ENCODE measurements at places on chromosomes 1 and 21.

DNA sequence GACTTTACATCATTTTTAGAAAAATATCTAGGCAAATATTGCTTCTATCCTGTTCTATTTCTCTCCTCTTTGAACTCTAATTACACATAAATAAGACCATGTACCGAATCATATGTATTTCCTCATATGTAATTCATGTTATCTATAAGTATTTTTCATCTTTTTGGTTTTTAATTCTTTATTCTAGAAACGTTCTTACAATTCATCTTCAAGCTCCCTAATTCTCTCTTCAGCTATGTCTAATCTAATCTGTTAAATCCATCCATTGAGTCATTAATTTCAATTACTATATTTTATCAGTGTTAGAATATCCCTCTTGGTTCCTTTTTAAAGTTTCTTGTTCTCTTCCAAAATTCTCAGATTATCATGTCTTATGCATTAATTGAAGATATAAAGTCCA, 61.8 kb downstream of the DUSP10 start:
- peaks cover 5% of the 10 kb centered on the region for H3K4me1 ChIP-seq
- H3K27me3 ChIP-seq = no peaks in the 10 kb centered on the region
- no peaks in the 10 kb centered on the region for H3K36me3 ChIP-seq
- H3K4me3 ChIP-seq = no peak overlapping the region

- no peak overlapping the region for H3K27ac ChIP-seq
- H3K4me1 ChIP-seq = peaks cover 8% of the 10 kb centered on the region
Measured at GRCh38 chr21:42362700-42363099, 3.6 kb downstream of the TFF1 start.

DNA sequence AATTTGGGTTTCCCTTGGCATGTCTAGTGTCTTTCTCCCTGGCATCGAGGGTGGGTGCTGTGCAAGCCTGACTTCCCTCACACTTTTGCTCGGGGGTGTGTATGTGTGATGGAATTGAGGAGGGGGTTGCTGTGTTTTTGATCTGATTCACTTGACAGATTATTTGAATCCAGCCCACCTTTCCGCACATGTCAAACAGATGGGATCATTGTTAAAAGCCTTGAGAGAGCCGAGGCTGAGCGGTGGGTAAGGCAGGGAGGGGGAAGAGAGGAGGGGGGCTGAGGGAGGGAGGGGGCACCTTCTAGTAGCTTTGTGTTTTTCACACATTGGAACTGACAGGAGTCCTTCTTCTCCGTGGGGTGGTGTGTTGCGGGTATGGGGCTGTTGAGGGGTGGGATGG, 90.0 kb downstream of the PAPPA2 start:
- H3K36me3 ChIP-seq = no peaks in the 10 kb centered on the region
- no peak overlapping the region for H3K27ac ChIP-seq
- H3K4me1 ChIP-seq = no peaks in the 10 kb centered on the region
- peaks cover 35% of the 10 kb centered on the region for H3K27me3 ChIP-seq
- DNase-seq = no peak

GRCh38 chr1:60904099-60904851, 178.1 kb upstream of the NFIA start:
- no peaks in the 10 kb centered on the region for H3K36me3 ChIP-seq
- H3K4me1 ChIP-seq = peaks cover 3% of the 10 kb centered on the region
- DNase-seq = no peak
- H3K27me3 ChIP-seq = peaks cover 10% of the 10 kb centered on the region
- H3K4me3 ChIP-seq = no peak overlapping the region

DNA sequence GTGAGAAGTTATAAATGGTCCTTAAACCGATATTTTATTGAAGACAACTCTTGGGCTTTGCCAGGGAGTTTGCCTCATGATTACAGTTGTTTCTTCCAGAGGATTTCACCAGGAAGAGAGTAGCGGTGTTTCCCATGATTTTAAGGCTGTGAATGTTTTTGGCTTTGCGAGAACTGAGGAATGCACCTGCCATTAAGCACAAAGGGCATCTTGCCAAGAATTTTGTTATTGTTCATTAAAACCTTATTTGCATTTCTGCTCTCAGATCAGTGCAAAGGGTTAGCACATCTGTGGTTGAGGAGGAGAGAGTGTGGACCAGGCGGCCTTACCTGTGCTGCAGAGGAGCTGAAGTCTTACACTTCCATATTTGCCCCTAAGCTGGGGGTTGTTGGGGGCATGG, 13.8 kb downstream of the CNIH3 start:
- H3K4me3 ChIP-seq = no peak overlapping the region
- no peaks in the 10 kb centered on the region for H3K27me3 ChIP-seq
- DNase-seq = no peak
- H3K36me3 ChIP-seq = no peaks in the 10 kb centered on the region

GRCh38 chr1:95309031-95309471, 75.0 kb downstream of the RWDD3 start:
- H3K27ac ChIP-seq = no peak overlapping the region
- DNase-seq = no peak
- H3K4me3 ChIP-seq = no peak overlapping the region
- H3K4me1 ChIP-seq = no peaks in the 10 kb centered on the region
- peaks cover 18% of the 10 kb centered on the region for H3K27me3 ChIP-seq
- no peaks in the 10 kb centered on the region for H3K36me3 ChIP-seq

DNA sequence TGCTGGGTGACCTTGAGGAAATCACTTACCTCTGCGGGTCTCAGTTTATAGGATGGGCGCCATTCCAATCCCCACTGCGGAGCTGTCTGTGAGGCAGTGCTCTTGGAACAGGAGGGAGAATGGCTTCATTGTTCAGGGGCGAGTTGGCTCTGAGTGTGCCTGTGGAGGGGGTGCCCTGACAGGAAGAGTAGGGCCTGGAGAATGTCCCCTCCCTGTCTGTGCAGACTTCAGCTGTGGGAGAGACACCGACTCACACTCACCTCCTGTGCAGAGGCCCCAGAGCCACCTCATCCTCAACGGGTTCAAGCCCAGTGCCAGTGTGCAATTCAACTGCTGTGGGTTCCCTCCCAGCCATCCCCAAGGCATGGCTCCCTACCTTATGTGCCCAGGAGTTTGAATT, 17.1 kb downstream of the ADORA1 start:
- no peaks in the 10 kb centered on the region for H3K4me1 ChIP-seq
- no peaks in the 10 kb centered on the region for H3K36me3 ChIP-seq
- no peak for DNase-seq
- H3K27me3 ChIP-seq = no peaks in the 10 kb centered on the region

GRCh38 chr1:153028766-153029165, 2.2 kb upstream of the SPRR1B start:
- H3K27me3 ChIP-seq = peaks cover 20% of the 10 kb centered on the region
- H3K4me3 ChIP-seq = no peak overlapping the region
- no peaks in the 10 kb centered on the region for H3K36me3 ChIP-seq
- no peak overlapping the region for H3K27ac ChIP-seq

DNA sequence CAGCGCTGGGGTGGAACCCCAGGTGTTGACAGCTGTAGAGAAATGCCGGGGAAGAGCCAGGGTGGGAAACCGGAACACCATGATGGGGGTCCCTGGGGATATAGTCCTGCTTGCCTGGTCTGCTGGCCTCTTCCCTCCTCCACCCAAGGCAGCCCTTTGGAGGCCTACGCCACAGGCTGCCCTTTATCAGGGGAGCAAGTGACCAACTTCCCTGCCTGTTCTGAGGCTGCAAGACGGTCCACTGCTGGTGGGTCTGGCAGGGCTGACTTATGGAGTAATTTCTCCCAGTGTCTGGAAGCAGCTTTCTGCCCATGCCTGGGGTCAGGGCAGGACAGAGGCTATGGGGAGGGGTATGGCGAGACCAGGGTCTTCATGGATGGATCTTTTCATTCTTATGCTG, 50.8 kb upstream of the EDN2 start:
- H3K4me3 ChIP-seq = no peak overlapping the region
- H3K36me3 ChIP-seq = peaks cover 84% of the 10 kb centered on the region
- H3K27ac ChIP-seq = no peak overlapping the region
- H3K4me1 ChIP-seq = peaks cover 2% of the 10 kb centered on the region

DNA sequence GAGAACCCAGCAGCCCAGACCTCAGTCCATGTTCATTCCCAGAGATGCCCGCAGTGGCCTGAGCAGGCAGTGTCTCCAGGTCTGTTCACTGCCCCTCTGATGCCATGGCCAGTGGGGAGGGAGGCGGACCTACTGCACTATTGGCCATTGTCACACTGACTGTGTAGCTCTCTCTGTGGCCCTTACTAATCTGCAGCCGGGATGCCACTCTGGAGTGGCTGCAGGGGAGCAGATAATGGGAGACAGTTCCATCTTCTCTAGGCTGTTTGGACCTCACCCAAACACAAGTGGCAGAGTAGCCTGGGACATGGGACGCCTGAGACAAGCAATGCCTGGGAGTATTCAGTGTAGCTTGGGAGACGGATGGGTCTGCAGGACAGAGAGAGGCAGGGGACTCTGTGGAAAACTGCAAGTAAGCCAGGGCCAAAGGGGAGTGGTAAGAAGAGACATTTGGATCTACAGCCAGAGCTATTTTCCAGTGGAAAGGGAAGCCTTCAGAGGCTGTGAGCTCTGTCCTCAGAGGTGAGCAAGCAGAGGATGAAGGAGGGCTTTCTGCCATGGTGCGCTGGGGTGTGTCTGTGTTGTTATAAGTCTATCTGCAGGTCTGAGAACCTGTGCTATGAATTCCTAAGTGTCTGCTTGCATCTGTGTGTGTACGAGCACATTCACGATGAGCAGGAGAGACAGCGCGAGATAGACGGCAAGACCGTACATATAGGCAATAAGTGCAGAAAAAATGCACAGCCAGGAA, 26.7 kb downstream of the DMBX1 start:
- DNase-seq = no peak
- H3K27ac ChIP-seq = no peak overlapping the region
- H3K36me3 ChIP-seq = no peaks in the 10 kb centered on the region
- no peak overlapping the region for H3K4me3 ChIP-seq
- H3K4me1 ChIP-seq = peaks cover 1% of the 10 kb centered on the region
- H3K27me3 ChIP-seq = peaks cover 55% of the 10 kb centered on the region

DNA sequence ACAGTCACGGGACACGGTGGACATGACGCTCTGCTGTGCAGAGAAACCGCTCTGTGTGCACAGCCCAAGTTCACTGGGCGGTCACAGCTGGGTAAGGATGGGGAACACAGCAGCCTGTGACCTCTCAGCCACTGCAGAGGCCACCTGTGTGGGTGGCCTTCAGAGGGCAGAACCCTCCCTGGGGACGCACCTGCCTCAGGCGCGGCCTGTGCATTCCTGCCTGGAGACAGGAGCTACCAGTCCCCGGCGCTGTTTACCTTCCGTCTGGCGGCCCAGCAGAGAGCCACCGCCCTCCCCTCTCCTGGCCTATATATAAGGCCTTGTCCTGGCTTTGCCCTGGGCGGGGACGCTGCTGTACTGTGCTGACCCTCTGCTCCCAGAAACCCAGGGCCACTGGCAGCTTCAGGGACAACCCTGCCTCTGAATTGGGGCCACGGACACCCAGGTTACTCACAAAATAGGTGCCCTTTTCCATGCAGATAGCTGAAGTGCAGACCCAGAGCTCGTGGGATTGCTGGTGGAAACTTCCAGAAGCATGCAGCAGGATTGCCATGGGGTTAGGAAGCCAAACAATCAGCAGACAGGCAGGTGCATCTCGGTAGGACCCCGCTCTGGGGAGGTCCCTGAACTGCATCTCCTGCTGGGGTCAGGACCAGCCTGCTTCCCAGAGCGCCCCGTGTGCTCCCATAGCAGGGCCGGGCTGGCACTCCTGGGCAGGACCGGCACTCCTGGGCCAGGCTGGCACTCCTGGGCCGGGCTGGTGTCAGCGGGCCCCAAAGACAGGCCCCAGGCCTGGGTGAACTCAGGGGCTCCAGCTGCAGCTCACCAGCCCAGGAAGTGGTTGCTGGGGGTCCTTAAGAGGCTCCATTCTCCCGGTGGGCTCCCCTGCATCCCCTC, 83.6 kb downstream of the SIK1 start:
- peaks cover 8% of the 10 kb centered on the region for H3K4me1 ChIP-seq
- H3K4me3 ChIP-seq = no peak overlapping the region
- DNase-seq = no peak
- H3K27ac ChIP-seq = no peak overlapping the region

DNA sequence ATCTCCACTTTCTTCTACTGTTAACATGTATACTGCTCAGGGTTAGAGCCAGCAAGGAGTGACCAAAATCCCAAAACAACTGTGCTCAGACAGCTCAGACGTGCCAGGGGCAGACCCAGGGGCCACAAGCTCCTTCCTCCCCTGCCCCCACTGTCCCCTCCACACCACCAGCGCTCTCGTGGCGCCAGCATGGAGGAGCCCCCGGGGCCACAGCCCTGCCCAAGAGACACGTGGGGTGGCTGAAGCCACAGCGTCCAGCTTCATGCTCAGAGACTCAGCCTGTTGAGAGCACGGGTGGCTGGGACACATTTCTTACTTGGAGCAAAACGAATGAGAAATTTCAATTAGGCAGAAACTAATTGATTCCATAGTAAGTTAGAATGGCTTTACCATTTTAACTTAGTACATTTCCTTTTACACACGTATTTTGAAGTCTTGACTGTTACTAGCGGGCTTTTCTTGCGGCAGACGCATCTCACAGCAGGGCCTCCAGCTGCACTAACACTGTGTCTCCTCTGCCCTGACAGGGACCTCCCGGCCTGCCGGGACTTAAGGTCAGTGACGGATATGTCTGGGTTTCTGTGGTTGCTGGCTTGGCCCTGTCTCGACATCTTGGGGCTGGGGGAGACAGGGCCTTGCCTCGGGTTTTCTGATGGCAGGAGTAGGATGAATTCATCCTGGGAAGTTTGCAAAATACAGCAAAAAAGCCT, 54.2 kb downstream of the SLC19A1 start:
- H3K4me3 ChIP-seq = no peak overlapping the region
- H3K27me3 ChIP-seq = no peaks in the 10 kb centered on the region
- no peak overlapping the region for H3K27ac ChIP-seq

GRCh38 chr21:22871692-22872091, 1873.5 kb downstream of the NCAM2 start:
- no peak overlapping the region for H3K27ac ChIP-seq
- DNase-seq = no peak
- no peaks in the 10 kb centered on the region for H3K36me3 ChIP-seq
- H3K4me1 ChIP-seq = no peaks in the 10 kb centered on the region
- H3K4me3 ChIP-seq = no peak overlapping the region
- H3K27me3 ChIP-seq = peaks cover 3% of the 10 kb centered on the region

DNA sequence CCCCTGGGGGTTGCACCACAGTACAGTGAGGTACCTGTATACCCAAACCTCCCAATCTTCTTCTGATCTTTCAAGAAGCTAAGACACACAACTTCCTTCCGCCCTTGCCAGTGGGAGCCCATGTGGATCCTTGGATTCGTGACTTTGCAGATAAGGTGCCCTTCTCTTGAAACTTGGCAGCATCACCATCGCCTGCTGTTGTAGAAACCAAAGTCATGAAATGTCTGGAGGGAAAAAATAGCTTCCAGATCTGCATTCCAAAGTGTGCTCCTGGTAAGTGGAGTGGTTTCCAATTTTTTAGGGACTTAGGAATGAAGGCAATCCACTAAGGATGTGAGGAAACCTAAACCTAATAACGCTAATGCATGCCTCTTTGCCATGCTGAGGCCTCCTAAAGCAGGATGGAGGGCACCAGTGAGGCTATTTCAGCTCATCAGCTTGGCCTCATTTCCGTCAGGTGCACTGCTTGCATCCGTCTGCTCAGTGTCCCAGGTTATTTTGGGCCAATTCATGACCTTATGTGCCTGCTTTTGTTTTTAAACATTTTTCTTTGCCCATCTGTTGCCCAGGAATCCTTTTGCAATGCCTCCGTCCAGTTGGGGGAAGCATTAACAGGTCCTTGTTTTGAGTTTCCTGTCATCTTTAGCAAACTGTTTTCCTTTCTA, 8.2 kb upstream of the EFHD2 start:
- no peak for DNase-seq
- H3K4me1 ChIP-seq = no peaks in the 10 kb centered on the region
- H3K27me3 ChIP-seq = no peaks in the 10 kb centered on the region
- no peaks in the 10 kb centered on the region for H3K36me3 ChIP-seq
- no peak overlapping the region for H3K27ac ChIP-seq

Measured in activated T-cell treated with anti-CD3 and anti-CD28 coated beads, Interleukin-2, amount 50 U/mL, for 24 hours (primary cell).